ENCODE measurements at places on chromosomes 6 and 20.

DNA sequence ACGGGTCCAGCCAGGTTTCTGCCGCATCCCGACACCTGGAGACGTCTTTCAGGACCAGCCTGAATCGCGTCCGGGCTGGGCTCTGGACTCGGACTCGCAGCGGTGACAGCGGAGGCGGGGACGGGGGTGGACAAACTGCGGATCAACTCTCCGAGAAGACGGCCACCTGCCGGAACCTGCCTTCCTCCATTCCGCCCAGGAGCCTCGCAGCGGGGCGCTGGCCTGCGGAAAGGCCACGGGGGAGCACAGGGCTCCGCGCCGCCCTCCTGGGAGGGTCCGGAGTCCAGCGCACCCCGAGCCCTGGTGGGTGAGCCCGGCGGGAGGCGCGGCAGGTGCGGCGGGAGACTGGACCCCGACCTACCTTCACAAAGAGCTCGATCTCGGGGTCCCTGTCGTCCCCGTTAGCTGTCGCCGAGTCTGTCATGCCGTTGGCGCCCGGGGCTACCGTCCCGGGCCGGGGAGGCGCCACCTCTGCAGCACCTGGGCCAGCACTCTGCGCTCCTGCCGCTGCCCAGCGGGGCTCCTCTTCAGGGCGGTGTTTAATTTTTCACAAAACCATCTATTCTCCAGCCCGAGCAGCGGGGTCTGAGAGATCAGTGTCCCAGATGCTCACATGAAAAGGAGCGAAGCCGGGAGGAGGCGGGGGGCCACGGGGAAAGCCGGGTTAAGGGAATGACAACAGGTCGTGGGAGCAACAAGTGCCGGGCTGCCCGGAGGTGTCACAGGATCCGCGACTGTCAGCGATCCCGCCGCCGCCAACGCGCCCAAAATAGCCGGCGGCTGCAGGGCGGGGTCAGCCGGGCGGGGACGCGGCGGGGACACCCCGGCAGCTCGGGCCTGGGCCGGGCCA is at the start of gene CLIC5:
Gene CLIC5, minus strand, starts transcription at position 742 of the 850 bp plus-strand sequence. Its CDS starts 318 bp downstream, at position 424.
- DNase-seq, result no peak

- DNase-seq, result no peak
Measured at GRCh38 chr20:33730946-33731692, 677 bp upstream of the ZNF341 start.

DNA sequence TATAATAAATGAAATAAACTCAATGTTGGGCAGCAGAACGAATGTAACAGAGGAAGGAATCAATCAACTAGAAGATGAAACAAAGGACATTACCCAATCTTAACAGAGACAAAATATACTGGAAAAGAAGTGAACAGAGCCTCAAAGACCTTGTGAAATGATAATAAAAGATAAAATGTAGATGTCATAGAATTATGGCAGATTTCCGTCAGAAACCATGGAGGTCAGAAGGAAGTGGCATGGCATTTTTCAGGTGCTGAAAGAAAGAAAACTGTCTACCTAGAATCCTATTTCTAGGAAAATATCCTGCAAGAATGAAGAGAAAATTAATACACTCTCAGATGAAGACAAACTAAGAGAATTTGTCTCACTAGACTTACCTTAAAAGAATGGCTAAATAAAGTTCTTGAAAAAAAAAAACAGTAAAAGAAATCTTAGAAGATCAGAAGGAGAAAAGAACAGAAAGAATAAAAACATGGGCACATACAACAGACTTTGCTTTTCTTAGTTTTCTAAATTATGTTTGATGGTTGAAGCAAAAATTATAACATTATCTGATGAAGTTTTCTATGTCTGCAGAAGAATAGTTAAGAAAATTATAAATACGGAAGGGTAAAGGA is 23.4 kb upstream of the ZBTB2 start:
- no peak for DNase-seq

DNA sequence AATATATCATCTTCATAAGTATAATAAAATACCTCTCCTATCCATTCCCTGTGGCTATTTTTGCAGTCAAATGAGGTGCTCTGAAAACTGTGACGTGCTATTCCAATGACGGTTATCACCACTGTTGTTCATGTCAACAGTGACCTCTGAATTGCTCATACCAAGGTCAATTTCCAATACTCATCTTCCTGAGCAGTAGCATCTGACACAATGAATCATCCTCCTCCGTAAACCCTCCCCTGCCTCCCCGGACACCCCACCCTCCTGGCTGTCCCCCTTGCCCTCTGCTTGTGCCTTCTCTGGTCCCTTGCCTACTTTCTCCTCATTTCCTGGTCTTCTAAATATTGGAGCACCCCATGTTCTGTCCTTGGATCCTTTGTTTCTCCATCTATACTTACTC is 77.7 kb upstream of the SLC22A23 start:
- no peak for DNase-seq

- no peak for DNase-seq
Measured at GRCh38 chr20:23146857-23147637, 60.9 kb upstream of the CD93 start.

GRCh38 chr6:168030218-168030746 is 32.8 kb downstream of the KIF25 start:
- DNase-seq, result no peak

- no peak for DNase-seq
Measured at GRCh38 chr6:3438190-3439167, 18.4 kb downstream of the SLC22A23 start.

DNA sequence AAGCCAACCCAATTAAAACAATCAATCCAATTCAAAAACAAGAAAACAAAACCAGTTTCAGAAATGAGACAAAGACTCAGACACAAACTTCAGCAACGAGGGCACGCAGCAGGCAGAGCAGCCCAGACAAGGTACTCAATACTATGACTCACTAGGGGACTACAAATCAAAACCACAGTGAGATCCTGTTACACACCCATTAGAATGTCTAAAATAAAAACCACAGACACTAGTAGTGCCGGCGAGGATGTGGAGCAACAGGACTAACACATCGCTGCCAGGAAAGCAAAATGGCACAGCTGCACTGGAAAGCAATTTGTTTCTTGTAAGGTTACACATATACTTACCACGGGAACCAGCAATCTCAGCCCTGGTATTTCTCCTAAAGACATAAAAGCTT is 28.4 kb upstream of the MAS1L start:
- DNase-seq, result peak; percentile 10

DNA sequence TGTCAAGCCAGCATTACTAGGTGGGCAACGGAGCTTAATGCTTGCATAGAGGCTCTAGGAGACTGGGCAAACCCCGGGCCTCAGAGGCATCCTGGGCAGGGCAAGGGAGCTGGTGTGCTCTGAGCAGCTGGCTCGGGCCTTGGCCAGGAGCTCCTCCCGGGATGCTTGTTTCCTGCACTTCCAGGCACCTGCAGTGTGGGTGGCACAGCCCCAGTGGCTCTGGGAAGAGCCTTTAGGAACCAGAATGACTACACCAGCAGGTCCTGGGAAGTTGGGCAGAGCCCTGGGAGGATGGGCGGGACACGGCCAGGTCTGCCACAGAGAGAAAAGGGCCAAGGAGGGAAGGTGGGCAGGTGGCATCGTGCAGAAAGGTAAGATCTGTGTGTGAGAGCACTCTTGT is 80.4 kb upstream of the CD93 start:
- no peak for DNase-seq

DNA sequence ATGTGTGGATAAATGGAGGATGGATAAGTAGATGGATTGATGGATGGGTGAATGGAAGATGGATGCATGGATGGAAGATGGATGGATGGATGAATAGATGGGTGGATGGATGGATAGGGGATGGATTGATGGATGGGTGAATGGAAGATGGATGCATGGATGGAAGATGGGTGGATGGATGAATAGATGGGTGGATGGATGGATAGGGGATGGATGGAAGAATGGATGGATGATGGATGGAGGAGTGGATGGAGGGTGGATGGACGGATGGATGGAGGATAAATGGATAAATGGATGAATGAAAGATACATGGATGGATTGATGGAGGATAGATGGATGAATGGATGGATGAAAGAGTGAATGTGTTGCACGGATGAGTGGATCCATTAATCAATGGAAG is 3.0 kb upstream of the NFATC2 start:
- DNase-seq, result no peak
